ENCODE measurements at places on chromosomes 1 and 21.

DNA sequence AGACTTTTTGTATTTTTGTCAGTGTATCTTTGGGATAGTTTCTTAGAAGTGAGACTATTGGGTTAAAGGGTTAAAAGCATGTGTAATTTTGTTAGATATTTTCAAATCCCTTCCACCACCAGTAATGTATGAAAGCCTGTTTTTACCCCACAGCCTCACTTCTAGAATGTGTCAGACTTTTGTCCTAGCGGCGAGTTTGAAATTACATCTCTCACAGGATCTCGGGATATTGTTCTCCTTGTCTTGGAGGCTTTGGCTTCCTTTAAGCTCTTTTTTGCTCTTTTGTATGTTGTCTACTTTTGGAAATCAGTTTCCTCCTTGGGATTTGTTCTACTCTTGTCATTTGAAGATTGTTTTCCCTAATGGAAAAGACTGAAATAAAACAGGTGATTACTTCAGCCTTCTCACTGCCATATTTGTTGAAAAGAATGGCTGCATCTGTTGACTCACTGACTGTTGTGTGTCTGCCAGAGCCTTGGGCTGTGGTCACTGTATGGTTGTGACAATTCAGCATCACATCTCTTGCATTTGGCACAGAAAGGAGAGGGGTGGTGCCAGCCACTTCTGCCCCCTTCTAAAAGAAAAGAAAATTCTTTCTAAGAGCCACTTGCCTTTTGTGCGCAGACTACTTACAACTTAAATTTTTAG is 22.6 kb downstream of the ST3GAL3 start:
- DNase-seq = no peak

GRCh38 chr1:190809312-190809711 is 331.6 kb upstream of the BRINP3 start:
- DNase-seq = no peak

DNA sequence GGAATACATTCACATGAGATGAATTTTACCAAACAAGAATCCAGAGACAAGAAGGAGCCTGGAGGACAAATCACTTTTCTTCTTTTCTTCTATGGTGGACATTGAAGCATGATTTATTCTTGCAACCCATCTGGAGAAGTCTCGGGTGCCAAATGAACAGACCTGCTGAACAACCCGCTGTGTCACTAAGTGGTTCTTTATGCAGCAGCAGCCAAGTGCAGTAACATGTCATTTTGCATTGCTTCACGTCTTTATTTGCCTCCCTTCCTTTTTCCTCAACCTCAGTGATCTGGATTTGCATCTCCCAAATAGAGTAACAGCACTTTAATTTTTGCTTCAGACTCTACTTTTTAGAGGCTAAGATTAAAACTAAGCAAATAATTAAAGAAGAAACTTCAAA is 50.0 kb upstream of the TENT5C start:
- DNase-seq = no peak

- no peak for DNase-seq
These were observed 102.1 kb downstream of the SLC30A10 start for GRCh38 chr1:219826290-219826689.

GRCh38 chr1:187654635-187655034 is 825.9 kb downstream of the PLA2G4A start:
- no peak for DNase-seq

- DNase-seq = no peak
These were observed 290.3 kb downstream of the PDE4B start for GRCh38 chr1:66083003-66083402.

DNA sequence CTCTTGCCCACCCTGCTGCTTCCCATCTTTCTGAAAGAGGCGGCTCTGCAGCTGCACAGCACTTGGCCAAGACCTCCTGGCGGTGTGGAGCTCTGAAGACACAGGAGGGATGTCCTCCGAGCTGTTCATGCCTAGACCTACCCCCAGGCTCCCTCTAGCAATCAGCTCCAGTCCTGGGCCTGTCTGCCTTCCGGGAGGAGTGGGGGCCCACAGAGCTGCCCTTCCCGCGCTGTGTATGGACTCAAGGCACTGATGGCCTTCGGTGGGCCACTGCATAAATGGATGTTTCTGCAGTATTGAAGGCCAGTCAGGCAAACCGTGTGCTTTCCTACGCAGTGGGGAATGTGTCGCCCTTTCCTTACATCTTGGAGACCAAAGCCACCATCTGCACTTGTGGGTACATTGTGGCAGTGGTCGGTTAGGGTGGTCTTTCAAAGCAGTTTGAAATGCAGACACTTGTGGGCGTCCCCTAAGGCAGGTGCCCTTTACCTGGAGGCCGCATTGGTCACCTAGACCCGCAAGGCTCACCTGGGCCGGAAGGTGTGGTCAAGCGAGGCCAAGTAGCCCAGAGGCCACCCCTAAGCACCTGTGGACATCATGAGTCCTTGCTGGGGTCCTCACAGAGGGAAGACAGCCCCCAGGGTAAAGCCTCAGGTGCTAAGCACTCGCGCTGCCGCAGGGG is 912 bp upstream of the PKNOX1 start:
- DNase-seq = no peak

DNA sequence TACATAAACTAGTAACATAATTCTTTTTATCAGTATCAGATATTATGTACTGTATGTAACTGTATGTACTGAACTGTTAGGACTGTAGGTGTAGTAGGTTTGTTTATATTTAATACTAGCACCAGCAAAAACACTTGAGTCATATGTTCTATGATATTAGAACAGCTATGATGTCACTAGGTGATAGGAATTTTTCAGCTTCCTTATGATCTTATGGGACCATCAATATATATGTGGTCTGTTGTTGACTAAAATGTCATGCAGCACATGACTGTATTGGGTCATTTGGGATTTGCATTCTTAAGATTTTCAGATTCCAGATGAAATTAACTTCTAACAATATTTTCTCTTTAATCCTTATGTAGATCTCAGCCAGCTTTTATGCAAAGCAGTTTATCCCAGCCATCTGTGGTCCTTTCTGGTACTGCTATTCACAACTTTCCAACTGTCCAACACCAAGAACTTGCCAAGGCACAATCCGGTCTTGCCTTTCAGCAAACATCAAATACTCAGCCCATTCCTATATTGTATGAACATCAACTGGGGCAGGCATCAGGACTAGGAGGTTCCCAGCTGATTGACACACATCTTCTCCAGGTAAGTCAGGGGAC is 38.3 kb upstream of the MYOCOS start:
- no peak for DNase-seq

DNA sequence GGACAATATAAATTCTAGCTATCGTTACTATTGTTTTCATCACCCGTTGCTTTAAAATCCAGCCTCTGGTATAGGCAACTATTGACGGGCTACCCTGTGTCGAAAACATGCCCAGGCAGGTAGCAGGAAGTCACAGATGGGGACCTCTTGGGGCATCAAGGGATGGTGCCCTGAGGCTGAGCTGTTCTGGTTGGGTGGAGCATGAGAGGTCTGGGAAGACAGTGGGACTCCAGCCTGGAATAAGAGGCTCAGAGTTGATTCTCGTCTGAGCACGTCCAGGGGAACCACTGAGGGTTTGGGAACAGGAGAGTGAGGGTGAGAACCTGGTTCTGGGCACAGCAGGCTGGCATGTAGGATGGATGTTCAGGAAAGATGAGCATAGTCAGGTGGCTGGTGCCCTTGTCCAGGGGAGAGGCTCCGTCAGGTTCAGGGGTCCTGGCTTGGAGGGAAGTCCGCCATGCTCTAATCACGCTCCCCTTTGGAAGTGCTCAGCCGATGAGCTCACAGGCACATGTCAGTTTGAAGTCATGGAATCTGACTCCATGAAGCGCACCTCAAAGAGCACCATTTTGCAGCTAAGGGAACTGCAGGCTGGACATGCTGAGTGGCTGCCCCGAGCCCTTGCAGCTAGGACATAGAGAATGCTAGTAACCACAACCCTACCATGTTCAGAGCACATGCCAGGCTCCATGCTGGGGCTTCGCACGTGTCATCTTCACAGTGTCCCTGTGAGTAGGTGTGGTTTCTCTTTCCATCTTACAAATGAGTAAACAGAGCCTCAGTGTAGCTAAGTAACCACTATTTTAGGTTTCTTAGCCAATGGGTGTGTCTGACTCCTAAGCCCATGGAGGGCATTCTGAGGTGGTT is 21.0 kb downstream of the PCSK9 start:
- DNase-seq = no peak

DNA sequence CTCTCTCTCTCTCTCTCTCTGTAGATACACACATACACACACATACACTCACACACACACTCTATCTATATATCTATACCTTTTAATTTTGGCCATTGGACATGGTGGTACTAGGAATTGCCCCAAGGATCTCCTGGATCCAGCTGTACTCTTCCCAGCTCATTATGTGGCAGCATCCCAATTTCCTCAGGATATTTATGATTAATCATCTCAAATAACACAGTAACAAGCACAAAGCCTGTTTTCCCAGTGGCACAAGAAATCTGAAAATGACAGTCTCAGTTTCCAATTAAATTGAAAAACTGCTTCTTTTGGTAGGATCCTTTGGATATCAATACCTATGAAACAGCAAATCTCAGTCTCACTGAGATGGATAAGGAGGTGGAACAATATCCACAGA is 27.6 kb downstream of the S100A10 start:
- no peak for DNase-seq

GRCh38 chr1:206887701-206888100 is 9.5 kb upstream of the IL24 start:
- no peak for DNase-seq

- no peak for DNase-seq
These were observed 3.9 kb downstream of the POFUT2 start for GRCh38 chr21:45283611-45284455.

GRCh38 chr1:39859859-39860812 is 23.2 kb downstream of the TRIT1 start:
- DNase-seq = no peak

- no peak for DNase-seq
These were observed 23.4 kb upstream of the KIF1B start for GRCh38 chr1:10187026-10187334.

DNA sequence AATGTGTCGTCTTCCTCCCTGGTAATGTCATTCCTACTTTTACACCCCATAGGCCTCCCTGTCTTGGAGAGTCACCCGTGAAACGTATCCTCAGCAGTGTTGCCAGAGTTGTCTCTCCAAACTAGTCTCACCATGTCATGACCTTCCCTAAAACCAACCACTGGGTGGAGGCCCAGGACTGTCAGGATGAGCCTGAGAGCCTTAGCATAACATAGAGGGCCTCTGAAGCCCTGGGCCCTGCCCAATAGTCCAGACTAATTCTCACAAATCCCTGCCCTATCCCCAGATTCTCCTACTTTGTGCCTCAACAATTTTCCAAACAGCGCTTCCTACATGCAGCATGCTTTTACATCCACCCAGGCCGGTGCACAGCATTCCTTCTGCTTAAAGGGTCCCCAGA is 29.3 kb upstream of the HSD3B1 start:
- DNase-seq = no peak

DNA sequence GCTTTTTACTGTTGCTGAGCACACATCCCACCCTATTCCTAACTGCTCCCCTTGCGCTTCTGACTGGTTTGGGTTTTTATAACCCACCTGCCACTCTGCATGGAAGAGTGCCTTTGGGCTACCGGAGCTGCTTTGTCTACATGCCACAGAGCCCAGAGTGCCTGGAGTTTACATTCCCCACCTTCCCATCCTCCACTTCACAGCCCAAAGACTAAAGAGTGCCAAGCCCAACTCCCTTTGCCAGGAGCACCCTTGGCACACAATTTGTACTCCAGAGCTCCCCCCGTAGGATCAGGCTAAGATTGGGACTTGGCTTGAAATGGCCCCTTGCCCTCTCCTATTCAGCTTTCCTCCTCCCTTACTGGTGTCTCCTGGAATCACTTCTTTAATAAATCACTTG is 63.3 kb downstream of the LHX9 start:
- no peak for DNase-seq

DNA sequence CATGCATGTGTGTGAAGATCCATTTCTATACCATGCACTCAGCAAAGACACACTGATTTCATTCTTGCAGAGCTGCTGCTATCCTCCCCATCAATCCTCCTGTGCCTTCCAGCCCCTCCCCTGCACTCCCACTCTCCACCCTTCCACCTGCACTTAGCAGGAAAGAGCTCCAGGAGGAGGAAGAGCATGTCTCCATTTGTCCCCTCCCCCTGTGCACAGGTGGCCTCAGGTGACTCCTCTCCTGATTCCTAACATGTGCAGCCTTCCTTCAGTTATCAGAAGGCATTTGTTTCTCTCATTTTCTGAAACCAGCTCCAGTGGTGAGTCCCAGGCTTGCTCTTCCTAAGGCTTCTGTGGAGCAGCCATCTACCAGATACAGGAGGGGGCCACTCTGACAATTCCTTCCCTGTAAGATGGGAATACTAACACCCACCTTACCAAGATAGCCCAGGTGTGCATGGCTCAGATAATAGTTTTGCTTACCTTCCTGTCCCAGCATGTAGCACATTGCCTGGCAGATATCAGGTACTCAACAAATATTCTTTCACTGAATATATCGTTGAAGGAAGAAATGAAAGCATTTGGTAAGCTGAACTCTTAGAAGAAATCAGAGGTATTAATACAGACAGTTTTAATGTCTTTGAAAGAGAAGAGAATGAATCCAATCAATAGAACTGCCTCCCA is 21.9 kb upstream of the FAM3B start:
- no peak for DNase-seq

- no peak for DNase-seq
These were observed 149.9 kb downstream of the MRPL39 start for GRCh38 chr21:25457411-25457810.

DNA sequence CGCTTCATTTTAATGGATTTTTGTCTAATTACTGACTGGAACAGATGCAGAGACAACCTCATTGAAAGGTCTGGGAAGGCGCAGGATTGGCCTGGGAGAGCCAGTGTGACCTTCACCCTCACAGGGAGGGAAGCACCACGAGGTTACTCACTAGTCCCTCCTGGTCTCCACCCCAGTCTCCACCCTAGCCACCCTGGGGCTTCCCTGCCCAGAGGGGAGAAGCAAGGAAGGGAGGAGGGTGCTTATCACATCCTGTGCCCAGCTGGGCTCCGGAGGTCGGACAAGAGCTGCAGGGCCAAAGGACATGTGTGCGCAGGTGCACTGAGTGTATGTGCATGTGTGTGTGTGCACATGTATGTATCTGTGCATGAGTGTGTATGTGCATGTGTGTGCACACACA is 220.1 kb upstream of the VAMP3 start:
- DNase-seq = no peak

DNA sequence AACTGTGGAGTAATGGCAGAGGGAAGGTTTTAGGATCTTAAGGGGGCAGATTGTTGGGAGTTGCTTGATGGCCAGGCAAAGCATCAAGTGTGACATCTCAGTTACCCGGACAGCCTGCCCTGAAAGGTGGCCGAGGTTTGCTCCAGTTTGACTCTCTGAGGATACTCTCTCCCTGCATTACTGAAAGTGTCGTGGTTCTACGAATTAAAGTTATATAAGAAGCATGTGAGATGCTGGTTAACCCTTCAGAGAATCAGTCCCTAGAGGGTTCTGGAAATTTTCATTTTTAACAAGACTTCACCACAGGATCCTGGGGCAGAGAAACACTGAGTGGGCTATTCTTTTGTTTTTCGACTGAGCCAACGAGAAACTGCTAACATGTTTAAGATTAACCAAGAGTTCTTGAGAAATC is 689 bp upstream of the ZNF644 start:
- DNase-seq = no peak

Data from stimulated activated CD4-positive, alpha-beta T cell treated with anti-CD3 and anti-CD28 coated beads, Interleukin-12 subunit alpha, Interleukin-12 subunit beta, amount 100 ng/mL, for 24 hours (primary cell).